ENCODE measurements at places on chromosomes 11 and 22. TPM values are rescaled to one million over a fixed set of nuclear protein-coding genes. Genes with fewer than 3 reads are reported as not detected.

The MPEG1 gene
- total RNA-seq: not detected

The CRYBB2 gene
- not detected for total RNA-seq

The MS4A4A gene
- not detected for total RNA-seq

The OR51B5 gene
- total RNA-seq: not detected

The TUBA8 gene
- 0.88 TPM for total RNA-seq

The TEF gene
- total RNA-seq: 1.1 TPM

The HBG2 gene
- not detected for total RNA-seq

The TMPRSS6 gene
- not detected for total RNA-seq

The NFAM1 gene
- not detected for total RNA-seq

The GAB4 gene
- total RNA-seq: not detected

The VSIG10L2 gene
- total RNA-seq: not detected

Measured in A549 treated with RU486 at 1 μM for 4 hours (cell line).